ENCODE measurements at places on chromosomes 12 and 14.

DNA sequence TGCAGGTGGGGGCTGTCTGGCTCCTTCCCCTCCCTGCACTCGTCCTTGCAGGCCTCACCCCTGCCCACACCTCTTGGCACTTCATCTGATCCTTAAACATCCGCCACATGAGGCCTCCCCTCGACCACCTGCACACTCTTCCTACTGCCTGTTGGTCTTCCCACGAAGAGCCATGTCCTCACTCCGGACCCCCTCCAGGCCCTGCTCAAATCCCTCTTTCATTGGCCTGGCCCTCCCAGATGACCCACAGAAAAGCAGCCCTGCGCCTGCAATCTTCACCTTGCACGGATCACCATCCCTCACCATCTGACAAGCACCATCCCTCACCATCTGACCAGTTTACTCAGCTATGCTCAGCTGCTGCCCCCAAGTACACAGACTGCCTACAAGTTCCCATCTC lies 193.6 kb downstream of the BCL11B start:
- no peak for DNase-seq

GRCh38 chr14:76352639-76353281 lies 23.2 kb upstream of the ESRRB start:
- DNase-seq: no peak

DNA sequence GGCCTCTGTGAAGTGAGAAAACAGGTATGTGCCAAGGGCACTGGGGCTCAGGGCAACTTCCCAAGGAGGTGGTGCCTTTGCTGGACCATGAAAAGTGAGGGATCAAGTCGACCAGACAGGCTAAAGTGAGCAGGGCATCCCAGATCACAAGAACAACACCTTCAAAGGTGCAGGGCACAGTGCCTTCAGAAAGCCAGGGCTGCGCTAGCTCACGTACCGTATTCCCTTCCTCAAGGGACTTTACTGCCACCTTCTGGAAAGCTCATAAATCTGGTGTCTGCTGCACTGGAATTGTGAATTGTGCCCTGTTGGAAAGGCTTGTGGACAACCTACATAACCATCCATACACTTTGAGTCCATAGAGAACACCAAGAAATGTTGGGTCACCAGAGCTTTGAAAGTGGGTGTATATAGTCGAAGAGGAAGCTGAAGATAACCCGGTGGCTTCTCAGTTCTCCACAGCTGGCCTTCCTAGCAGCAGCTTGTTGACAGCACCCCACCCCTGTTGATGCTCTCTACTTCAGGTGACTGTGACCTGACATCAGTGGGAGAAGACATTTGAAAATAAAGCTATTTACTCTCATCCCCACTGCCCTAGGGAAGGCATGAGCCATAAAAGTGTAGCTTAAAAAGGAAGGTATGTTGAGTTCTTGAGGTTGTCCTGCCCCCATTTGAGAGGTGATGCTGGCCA lies 24.5 kb downstream of the FIGNL2 start:
- peak; percentile 65 for DNase-seq

DNA sequence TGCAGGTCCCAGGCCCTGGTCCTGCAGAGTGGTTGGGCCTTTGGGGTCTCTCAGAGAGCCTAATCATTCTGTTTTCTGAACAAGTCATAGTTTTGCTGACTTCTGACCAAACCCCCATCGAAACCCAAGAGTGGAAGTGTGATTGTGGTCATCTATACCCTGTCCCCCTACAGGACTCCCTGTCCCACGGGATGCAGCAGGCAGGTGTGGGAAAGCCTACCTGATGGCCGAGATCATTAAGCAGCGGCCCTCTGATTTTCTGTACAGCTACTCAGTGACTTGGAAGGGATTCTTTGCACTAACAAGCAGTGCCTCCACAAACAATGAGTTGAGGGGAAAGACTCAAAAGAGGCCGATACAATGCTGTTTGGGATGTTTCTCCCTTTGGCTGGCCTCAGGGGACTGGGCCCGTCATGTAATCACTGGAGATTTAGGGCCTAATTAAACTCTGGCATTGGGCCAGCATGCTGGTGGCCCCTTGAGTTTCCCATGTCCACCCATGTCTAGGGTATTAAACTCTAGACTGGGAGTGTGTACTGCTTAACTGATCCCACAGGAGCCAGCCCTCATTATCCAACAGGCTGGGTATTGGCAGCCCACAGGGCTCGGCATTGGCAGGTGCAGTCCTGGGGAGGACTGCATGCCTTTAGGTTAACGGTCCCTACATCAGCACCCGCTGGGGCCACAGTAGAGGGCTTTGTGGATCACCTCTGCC lies 192.8 kb downstream of the ZFP36L1 start:
- no peak for DNase-seq

DNA sequence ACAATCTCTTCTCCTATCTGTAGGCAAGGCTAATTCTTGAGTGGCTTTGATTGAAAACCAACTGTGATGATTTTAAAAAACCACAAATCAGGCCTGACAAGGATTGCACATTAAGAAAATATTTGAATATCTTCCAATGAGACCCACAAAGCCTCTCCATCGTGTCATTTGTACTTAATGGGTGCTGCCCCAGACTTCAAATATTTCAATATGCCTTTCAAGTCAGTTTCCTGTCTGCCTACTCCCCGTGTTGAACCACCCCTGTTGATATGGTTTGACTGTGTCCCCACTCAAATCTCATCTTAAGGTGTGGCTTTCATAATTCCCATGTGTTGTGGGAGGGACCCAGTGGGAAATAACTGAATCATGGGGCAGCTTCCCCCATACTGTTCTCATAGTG lies 159.7 kb upstream of the EGLN3 start:
- DNase-seq: no peak

- peak; percentile 64 for DNase-seq
Observed at GRCh38 chr12:28425526-28425925, 235.3 kb downstream of the CCDC91 start.

- DNase-seq: no peak
Observed at GRCh38 chr14:105897725-105898113, 371.3 kb downstream of the TMEM121 start.

DNA sequence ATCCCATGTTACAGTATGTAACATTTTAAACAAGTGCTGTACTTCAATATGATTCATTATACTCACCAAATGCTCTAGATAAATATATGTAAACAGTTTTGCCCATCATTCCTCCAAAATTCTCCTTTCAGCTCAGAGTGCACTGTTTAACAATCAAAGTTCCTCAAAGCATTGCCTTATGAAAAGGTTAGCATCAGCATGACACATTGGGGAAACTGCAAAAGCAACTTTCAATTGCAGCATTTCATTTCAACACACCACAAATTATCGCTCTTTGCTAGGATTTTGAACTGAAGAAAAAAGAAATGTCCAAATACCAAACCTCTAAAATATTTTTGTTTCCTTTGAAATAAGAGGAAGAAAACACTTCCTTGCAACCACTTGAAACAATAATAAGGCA lies 413.2 kb downstream of the FLRT2 start:
- no peak for DNase-seq

GRCh38 chr12:123621101-123621500 lies 12.4 kb downstream of the EIF2B1 start:
- DNase-seq: no peak
